Activated CD4-positive, alpha-beta T cell treated with anti-CD3 and anti-CD28 coated beads for 4 hours (primary cell): ENCODE measurements at places on chromosomes 2 and 18.

DNA sequence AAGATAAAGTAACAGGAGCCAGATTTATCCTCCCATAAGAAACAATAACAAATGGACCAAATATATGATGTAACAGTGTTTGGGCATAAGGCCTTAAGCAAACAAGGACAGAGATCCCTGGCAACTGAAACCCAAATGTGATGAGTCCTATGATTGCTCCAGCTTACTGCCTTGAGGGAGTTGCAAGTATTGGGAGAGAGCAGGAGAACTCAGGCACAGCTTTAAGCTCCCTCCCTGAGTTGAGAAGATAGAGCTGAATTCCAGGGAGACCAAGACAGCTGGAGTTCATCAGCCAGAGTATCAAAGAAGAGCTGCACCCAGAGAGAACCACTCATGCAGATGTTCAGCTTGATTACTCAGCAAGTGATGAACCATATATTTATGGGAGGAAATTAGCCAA lies 814.5 kb upstream of the RAB6C start:
- no peak for DNase-seq

GRCh38 chr2:200655918-200656580 lies 70.2 kb downstream of the AOX1 start:
- no peak for DNase-seq

GRCh38 chr2:27448381-27448780 lies 6.2 kb downstream of the KRTCAP3 start:
- DNase-seq = no peak

DNA sequence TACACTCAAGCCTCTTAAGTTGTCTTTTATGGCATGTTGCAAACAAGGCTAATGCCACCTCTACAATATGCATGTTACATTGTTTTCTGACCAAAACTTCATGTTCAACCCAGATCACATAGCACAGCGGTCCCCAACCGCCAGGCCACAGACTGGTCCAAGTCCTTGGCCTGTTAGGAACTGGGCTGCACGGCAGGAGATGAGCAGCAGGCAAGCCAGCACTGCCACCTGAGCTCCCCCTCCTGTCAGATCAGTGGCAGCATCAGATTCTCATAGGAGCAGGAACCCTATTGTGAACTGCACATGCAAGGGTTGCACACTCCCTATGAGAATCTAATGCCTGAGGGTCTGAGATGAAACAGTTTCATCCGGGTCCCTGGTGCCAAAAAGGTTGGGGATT lies 324.8 kb upstream of the CHAC2 start:
- no peak for DNase-seq

- DNase-seq = no peak
Measured at GRCh38 chr2:192166946-192167345, 27.8 kb downstream of the TMEFF2 start.
